ENCODE measurements at places on chromosomes 1 and 21. TPM values are rescaled to one million over a fixed set of nuclear protein-coding genes. Genes with fewer than 3 reads are reported as not detected.

The CFHR1 gene
- not detected for total RNA-seq

The CHIA gene
- total RNA-seq: not detected

The TCHHL1 gene
- total RNA-seq: not detected

The PDC gene
- total RNA-seq: not detected

The DUSP12 gene
- total RNA-seq: 40.4 TPM
